Esophagus muscularis mucosa (tissue), 4 donors: ENCODE measurements at places on chromosomes 12 and 14. TPM values are rescaled to one million over a fixed set of nuclear protein-coding genes. Genes with fewer than 3 reads are reported as not detected.

Gene KLHL33
- 0.50 TPM for total RNA-seq

Gene MUCL1
- not detected for total RNA-seq

Gene DTX1
- 3.6 TPM for total RNA-seq

- H3K36me3 ChIP-seq, result no peaks in the 10 kb centered on the region
- no peak overlapping the region for H3K4me3 ChIP-seq
- H3K27me3 ChIP-seq, result peaks cover 5% of the 10 kb centered on the region
- H3K4me1 ChIP-seq, result peaks cover 26% of the 10 kb centered on the region
Observed at GRCh38 chr12:107845980-107846659, 71.6 kb downstream of the ASCL4 start.

DNA sequence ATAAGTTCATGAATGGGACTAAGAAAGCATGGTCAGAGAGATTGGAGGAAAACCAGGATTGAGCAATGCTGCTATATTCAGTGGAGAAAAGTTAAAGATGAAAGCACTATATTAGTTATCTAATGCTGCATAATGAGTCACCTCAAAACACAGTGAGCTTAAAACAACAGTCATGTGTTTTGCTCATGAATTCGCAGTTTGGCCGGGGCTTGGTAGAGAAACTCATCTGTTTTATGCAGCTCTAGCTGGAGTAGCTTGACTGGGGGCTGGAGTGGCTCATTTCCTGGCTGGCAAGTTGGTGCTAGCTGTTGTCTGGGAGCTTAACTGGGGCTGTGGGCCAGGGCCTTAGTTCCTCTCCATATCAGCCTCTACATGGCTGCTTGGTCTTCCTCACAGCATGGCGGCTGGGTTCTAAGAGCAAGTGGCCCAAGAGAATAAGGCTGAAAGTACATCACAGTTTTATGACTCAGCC, 90.1 kb downstream of the ADCK1 start:
- no peak for DNase-seq
- H3K4me1 ChIP-seq, result no peaks in the 10 kb centered on the region
- no peak overlapping the region for H3K4me3 ChIP-seq
- H3K27ac ChIP-seq, result no peak overlapping the region

DNA sequence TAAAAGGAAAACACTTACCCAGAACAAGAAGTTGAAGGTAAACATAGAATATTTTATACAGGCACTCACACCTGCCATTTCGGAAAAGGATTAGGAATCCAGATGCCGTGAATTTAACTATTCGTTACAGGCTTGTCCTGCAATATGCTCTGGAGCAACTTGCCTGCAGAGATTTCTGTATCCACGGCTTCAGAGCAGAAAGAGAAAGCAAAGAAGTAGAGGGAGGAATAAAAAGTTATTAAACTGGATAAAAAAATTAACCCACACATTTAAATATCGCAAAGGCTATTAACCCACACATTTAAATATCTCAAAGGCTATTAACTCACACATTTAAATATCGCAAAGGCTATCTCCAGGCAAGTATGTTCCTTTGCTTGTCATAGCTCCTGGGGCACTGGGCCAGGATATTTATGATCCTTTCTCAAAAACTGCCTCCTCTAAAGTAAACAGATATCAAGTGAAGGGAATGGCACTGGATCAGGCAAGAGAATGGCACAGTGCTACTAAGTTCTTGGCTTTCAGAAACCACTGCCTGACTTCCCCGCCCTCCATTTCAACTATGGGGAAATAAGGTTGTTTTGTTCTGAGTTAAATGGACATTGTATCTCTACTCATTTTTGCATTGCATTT, at the start of gene TSPAN8:
TSS of gene TSPAN8 (minus strand) at position 399 of the 633 bp plus-strand sequence. CDS start at position 78, 321 bp downstream.
- H3K4me3 ChIP-seq, result no peak within 1 kb of the TSS
- no peaks in the 10 kb centered on the region for H3K4me1 ChIP-seq
- no peaks in the 10 kb centered on the region for H3K27me3 ChIP-seq
- DNase-seq, result no peak
- H3K27ac ChIP-seq, result no peak within 1 kb of the TSS
